ENCODE measurements at places on chromosomes 5 and 9.

DNA sequence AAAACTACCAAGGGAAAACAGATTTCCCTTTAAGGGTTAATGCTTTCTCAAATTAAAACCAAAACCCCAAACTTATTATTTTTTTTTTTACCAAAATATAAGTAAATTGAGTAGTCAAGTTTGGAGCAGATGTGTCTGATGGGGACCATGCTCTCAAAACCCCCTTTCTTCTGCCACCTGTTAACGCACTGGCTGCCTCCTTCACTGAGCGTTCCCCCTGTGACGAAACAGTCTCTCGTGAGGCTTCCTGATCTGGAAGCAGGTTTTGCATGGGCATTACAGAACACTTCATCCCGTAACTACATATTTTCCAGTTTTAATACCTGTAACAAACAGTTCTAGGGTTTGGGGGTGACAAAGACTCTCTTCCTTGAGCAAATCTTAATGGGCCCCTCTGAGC, 59.4 kb downstream of the ANKH start:
- DNase-seq, result no peak

DNA sequence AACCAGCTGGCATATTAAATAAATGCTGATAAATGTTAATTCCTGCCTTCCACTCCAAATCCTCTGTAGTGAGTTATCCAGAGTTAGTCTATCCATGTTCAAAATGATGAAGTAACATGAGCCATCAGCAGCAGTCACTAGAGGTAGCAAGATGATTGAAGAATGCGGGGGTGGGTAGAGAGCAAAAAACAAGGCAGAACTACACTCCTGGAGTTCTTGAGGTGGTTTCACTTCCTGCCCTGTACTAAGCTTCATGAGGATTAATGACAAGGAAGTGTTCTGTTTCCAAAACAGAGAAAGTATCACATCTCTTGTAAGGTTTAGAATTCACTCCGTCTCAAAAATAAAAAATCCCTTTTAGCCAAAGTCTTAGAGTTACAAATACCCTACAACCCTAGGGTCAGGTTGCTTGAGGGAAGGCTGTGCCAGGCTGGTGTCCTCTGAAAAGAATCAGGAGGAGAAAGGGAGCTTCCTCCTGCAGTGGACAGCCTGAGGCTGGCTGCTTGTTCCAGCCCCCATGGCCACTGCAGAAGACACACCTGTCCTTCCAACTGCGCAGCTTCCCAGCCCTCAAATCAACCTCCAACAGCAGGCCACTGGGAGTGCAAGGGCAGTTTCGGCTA, 180.2 kb downstream of the DENND1A start:
- no peak for DNase-seq

DNA sequence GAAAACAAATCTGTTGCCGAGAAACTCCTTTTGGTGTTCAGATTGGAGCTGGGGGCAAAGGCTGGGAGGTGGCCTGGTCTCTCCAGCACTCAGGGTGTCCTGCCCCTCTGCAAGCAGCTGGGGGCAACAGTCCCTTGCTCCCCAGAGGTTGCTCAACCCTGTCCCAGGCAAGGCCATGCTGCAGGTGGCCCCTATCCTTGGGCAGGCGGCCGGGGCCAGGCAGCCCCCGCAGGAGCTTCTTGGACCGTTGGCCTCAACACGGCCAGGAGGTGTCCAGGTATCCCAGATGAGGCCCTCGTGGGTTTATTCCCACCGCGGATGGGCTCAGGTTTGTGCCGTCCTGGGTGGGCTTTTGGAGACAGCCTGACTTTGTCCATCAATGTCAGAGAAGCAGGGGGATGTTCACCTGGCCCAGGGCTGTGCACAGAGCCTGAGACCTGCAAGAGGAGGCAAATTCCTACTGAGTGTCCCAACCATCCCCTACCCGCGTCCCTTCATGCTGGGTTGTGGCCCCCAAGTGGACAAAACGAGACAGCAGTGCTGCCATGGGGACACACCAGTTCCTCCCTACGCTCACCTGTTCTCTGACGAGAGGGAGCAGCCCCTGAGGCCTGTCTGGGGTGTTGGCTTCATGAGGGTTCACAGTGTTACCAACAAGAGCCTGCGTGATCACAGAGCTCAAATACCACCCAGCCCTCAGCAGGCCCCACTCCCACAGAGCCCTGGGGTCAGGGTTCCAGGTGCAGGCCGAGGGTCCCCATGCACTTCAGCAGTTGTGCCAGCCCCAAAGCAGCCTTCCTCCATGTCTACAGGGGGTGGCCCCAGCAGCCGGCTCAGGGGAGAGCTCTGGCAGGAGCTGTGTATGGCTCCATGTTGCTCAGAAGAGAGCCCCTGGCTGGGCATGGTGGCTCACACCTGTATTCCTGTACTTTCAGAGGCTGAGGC, 9.5 kb upstream of the CCDC187 start:
- DNase-seq, result no peak

GRCh38 chr5:138632900-138633489, 57.8 kb upstream of the HSPA9 start:
- DNase-seq, result no peak

DNA sequence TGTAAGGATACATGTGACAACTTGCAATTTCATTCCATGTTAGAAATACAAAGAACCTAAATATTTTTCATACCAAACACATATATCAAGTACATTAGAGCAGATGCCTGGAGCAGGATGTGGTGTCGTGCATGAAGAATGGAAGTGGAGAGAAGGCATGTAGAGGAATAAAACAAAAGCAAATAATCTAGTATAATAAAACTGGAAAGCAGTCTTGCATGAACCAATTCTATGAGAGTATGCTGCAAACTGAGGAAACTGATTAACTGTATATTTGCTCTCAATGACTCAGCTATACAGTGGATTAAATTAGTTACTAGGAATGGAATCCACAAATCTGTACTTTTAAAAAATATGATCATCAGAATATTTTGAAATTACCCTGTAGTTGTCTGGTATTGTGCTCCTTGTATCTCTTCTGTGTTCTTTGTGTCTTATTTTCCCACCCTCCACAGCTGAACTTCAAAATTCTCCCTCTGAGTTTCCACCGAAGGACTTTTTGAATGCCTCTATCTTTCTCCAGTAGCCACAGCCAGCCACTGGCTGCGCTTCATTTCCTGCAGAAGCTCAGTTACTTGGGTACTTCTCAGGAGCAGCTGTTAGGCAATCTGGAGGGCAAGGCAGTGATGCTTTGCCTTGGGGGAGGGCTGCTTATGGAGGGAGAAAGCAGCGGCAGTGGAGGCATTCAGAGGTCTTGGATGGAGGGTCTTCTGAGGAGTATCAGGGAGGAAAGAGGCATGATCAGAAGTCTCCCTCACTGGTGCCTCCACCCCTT, 608.0 kb downstream of the BRINP1 start:
- DNase-seq, result no peak
